ENCODE measurements at places on chromosomes 16 and 17.

DNA sequence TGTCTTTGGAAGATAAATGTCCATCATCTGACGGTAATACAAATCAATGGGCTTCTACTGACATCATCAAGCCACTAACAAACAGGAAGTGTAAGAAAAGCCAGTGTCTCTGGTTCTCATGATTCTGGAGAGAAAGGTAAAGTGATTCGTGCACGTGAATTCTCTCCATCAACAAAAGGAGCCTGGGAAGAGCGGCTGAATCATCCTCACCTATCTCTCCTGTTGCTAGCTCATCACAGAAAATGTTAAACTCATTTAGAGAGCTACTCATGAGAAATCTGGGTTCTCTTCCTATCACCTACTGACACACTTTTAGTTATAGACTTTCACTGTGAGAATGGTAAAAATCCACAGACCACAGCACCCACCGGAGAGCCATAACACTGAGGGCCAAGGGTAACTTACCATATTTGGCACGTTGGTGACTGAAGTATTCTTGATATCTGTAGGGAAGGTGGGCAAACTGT lies 70.3 kb downstream of the CREBBP start:
- no peak for DNase-seq

DNA sequence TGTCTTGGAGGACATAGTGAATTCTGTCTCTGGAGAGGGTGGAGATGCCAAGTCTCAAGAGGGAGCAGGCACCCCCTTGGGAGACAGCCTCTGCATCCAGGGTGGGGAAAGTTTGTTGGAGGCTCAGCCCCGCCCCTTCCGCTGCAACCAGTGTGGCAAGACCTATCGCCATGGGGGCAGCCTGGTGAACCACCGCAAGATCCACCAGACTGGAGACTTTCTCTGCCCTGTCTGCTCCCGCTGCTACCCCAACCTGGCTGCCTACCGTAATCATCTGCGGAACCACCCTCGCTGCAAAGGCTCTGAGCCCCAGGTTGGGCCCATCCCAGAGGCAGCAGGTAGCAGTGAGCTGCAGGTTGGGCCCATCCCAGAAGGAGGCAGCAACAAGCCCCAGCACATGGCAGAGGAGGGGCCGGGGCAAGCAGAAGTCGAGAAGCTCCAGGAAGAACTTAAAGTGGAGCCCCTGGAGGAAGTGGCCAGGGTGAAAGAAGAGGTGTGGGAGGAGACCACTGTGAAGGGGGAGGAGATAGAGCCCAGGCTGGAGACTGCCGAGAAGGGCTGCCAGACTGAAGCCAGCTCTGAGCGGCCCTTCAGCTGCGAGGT lies 5.2 kb downstream of the ZNF646 start:
- no peak for DNase-seq

DNA sequence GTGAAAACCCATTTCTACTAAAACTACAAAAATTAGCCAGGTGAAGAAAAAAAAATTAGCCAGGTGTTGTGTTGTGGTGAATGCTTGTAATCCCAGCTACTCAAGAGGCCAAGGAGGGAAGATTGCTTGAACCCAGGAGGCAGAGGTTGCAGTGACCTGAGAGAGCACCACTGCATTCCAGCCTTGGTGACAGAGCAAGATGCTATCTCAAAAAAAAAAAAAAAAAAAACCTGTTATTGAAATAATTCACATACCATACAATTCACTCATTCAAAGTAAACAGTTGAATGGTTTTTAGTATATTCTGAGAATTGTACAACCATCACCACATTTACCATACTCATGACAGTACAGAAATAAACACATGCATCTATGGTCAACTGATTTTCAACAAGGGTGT lies 31.0 kb downstream of the ZNRF1 start:
- DNase-seq = no peak

GRCh38 chr17:16873174-16874035 lies 98.5 kb downstream of the TNFRSF13B start:
- no peak for DNase-seq

DNA sequence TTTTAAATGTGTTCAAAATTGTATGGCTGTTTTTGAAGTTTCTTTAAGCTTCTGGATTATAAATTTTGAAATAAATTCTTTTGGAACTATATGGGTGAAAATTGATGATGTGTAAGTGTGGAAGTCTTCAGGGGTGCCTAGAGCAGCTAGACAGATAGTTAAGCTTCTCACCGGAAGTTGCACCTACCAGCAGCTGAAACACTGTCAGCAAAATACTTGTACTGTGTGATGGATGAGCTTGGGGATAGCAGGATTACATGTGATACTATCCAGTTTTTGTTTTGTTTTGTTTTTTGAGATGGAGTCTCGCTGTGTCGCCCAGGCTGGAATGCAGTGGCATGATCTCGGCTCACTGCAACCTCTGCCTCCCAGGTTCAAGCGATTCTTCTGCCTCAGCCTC lies 19.7 kb downstream of the RBL2 start:
- DNase-seq = no peak

DNA sequence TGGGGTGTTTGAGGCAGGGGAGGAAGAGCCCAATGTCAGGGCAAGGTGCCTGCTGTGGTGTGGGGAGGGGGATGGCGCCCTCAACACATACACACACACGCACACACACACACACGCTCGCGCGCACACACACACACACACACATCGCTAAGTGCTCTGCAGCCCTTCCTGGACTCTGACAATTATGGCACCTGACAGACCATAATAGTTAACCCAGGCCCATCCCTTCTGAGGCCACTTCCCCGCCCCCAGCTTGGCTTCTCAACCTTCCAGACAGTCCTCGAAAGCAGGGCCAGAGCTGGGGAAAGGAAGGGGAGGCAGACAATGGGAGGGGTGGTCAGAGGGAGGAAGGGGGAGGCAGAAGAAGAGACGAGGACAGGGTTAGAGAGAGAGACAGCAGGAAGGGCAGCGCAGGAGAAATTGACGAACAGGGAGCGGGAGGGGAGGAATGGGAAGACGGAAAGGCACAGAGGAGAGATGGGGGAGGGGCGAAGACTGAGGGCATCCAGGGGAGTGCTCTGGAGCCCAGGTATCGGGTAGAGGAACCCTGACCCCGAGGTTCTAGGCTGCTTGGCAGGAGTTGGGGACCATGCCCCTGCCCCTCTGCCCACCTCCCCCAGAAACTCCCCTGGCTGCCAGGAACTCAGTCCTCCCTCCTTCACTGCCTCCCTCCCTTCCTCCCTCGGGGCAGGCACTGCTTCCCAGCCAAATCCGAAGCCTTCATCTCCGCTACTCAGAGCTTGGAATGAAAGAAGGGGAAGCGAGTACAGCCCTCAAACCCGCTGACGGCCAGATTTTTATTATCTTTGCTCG lies 4.0 kb downstream of the SRCIN1 start:
- DNase-seq = no peak

- DNase-seq = no peak
Measured at GRCh38 chr16:13781575-13782338, 138.2 kb upstream of the ERCC4 start.

DNA sequence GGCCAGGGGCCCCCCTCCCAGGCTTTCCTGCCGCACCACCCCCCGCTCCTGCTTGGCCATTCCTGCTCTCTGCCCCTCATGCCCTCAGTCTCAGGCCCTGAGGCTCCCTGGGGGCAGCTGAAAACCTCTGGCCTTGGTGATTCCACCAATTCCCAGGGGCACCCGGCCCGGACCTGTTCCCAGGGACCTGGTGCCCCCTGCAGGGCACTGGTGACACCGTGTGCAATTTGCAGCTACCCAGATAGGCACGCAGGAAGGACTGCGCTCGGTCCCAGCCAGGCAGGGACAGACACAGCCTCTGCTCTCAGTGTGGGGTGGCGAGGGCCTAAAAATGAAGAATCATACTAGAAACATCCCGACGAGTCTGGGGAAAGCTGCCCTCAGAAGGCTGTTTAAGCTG lies 13.4 kb downstream of the WFDC1 start:
- no peak for DNase-seq

DNA sequence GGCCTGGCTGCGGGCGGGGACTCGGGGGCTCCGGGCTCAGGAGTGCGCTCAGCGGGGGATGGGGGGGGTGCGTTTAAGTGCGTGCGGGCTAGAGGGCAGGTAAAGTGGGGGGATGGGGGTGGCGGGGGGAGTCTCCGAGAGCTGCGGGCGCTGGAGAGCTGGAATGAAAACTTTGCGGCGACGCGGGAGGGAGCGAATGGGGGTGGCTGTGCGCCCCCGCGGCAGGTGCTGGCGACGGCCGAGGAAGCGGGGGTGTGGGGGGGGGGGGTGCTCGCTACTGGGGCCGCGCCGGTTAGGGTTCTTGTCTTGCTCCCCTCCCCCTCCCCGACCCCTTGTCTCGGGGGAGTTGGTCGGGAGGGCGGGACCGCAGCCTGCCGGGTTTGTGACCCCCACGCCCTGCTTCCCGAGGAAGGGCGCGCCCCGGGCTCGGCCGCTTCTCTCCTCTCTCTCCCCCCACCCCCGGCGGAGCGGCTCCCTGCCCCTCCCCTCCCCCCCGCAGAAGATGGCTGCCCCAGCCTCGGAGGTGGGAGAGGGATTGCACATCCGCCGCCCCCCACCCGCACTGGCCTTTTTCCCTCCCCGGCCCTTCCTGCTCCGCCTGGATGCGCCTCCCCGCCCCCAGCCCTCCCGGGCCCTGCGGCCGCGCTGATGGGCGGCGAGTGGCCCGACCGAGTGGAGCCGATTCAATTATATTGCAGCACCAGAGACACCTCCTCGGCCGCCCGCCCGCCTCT lies 649 bp downstream of the GSE1 start:
- DNase-seq = no peak

- no peak for DNase-seq
Measured at GRCh38 chr16:77759201-77759600, 29.2 kb upstream of the VAT1L start.

DNA sequence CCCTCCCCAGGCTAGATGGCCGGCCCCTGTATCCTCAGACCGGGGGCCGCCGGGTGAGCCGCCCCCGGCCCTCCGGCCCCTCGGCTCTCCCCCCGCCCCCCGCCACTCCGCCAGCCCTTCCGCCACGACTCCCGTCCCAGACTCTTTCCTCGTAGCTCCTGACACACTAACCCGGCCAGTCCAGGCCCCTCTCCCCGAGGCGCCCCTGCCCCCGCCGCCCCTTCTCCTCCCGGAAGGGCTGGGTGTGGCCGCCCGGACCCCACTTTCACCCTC lies 5.6 kb upstream of the TLCD2 start:
- DNase-seq = no peak

DNA sequence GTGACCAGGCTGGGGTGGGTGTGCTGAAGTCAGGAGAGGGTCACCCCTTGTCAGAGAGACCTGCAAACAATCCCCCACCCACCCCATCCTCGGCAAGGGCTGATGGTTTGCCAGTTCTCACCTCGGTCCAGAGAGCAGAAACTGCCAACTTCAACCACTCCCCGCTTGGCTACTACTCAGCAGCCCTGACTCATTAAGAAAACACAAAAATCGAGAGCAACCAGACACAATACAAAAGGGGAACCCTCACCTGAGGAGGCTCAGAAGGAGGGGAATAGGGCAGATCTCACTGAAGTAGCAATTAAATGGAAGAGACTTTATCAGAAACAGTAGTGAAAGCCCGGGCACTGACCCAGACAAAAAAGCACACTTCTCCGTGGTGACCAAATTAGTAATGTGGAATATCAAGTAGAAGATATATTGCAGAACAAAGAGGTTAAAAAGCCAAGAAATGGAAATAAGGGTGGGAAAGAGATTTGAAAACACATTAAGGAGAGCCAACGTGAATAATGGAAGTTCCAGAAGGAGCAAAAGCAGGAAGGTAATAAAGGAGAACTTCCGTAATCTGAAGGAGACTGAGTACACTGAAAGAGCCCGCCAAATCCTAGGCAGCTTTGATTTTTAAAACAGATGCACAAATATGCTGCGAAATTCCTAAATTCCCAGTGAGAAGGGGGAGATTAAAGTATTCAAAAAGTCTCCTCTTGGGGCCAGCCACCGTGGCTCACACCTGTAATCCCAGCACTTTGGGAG lies 23.6 kb downstream of the CENPV start:
- DNase-seq = no peak

- no peak for DNase-seq
Measured at GRCh38 chr16:82741073-82741615, 114.4 kb downstream of the CDH13 start.

DNA sequence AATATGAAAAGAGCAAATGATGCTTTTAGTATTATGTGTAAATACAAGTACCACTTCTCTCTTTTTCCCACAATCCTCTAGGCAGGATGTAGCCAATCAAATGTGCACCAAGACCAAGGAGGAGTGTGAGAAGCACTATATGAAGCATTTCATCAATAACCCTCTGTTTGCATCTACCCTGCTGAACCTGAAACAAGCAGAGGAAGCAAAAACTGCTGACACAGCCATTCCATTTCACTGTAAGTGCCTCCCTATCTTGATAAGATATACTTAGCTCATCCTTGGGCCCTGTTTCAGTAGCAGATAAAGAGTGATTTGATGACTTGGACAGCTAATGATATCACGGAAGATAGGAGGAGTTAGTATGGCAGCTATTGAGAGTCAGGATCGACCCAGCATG lies 33.7 kb downstream of the TADA2A start:
- DNase-seq = no peak

DNA sequence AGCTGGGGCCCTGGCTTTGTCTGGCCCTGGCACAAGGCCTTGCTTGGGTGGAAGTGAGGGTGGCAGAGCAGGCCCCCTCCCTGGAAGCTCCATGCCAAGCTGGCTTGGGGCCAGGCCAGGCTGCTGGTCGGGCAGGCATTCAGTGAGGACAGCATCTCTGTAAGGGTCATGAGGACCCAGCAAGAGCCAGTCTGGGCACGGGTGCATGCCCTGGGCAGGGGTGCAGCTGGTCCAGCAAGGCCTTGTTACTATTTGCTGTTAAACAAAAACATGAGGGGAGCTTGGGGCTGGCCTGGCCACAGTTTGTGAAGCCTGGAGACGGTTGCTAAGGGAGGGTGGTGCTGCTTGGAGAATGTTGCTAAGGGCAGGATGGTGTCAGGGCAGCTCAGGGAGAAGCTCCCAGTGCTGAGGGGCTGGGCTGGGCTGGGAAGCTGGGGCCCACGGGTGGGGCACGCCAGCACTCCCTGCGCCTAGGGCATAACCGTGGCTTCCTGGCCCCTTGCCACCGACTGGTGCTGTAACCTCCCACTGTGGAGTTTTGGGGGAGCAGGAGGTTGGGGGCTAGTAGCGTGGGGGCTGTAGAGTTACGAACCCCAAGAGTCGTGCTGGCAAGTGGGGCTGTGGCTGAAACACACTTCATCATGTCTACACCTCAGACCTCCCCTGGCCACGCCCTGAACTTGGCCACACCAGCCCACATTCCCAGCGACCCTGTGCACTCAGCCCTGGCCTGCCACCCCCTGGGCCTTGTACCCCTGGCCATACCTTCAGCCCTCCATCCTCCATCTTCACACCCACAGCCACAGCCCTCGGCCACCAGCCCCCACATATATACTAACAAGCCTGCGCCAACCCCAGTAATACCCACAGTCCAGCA lies 1.6 kb downstream of the TPPP3 start:
- no peak for DNase-seq

GRCh38 chr17:43779145-43780125 lies 658 bp upstream of the DUSP3 start:
- DNase-seq = no peak

- no peak for DNase-seq
Measured at GRCh38 chr17:83088451-83088850, 9.0 kb downstream of the METRNL start.

DNA sequence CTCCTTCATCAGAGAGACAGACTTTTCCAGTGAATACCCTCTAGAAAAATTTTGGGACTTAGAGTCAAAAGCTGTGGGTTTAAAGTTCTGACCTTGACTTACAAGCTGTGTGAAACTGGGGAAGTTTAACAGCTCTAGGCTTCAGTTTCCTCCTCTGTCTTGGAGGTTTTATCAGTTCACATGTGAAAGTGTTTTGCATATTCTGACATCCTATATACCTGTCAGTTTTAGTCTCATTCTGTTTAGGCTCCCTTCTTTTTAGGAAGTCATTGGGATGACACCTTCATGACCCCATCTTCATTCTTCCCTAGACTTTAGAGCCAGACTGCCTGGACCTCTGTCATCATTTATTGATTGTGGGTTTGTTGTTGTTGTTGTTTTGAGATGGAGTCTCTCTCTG lies 44.4 kb downstream of the YPEL2 start:
- DNase-seq = no peak

Data from activated CD4-positive, alpha-beta T cell treated with anti-CD3 and anti-CD28 coated beads, Interleukin-2, amount 50 U/mL, for 24 hours (primary cell).